ENCODE measurements at places on chromosomes 16 and 17. TPM values are rescaled to one million over a fixed set of nuclear protein-coding genes. Genes with fewer than 3 reads are reported as not detected.

Gene TEKT5
- 0.29 TPM for total RNA-seq

Gene ABHD15
- total RNA-seq: 9.4 TPM

Gene COIL
- total RNA-seq: 11.2 TPM

- H3K4me3 ChIP-seq: no peak overlapping the region
- H3K27ac ChIP-seq: no peak overlapping the region
- H3K4me1 ChIP-seq: no peaks in the 10 kb centered on the region
- H3K27me3 ChIP-seq: peaks cover 3% of the 10 kb centered on the region
- no peak for DNase-seq
- H3K36me3 ChIP-seq: no peaks in the 10 kb centered on the region
Measured at GRCh38 chr17:63948521-63948920, 16.4 kb upstream of the CD79B start.

GRCh38 chr17:17300624-17301568 lies 2.3 kb upstream of the NT5M start:
- no peaks in the 10 kb centered on the region for H3K27me3 ChIP-seq
- H3K4me3 ChIP-seq: peak overlapping the region; percentile 66
- no peak overlapping the region for H3K27ac ChIP-seq
- DNase-seq: peak; percentile 91

GRCh38 chr17:46020023-46020761 lies 21.1 kb downstream of the STH start:
- H3K4me1 ChIP-seq: no peaks in the 10 kb centered on the region
- H3K27me3 ChIP-seq: no peaks in the 10 kb centered on the region
- DNase-seq: no peak
- H3K36me3 ChIP-seq: peaks cover 4% of the 10 kb centered on the region
- no peak overlapping the region for H3K27ac ChIP-seq

Measured in osteoblast (primary cell).